Testis (tissue), 5 donors: ENCODE measurements at places on chromosomes 7 and 10. TPM values are rescaled to one million over a fixed set of nuclear protein-coding genes. Genes with fewer than 3 reads are reported as not detected.

DNA sequence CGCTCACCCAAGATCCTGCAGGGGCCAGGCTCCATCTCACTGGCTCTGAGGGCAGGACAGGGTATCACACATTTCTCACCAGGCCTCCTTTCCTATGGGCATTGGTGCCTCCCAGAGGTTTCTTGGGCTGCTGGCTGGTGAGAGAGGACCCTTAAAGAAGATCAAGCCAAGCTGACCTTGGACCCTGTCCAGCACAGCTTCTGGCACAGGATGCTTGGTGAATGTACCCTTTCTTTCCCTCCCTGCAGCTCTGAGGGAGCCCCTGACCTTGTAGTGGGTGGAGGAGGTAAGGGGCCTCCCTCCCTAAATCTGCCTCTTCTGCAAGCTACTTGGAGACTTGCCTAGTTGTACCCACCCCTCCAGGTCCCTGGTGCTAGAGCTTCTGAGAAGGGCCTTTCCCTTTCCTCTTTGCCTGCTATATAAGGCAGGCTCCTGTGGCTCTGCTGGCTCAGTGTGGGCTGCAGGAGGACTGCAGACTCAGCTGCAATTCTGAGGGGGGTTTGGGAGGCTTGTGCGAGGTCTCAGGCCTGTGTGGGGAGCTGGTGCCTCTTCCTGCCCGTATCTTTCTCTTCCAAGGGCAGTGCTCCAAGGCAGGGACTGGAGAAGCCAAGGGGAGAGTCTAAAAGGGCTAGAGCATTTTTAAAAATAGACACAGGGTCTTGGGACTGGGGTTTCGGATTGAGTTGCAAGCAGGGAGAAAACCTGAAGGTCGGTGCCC, 11.7 kb upstream of the TRIM8 start:
- peak; percentile 90 for DNase-seq

DNA sequence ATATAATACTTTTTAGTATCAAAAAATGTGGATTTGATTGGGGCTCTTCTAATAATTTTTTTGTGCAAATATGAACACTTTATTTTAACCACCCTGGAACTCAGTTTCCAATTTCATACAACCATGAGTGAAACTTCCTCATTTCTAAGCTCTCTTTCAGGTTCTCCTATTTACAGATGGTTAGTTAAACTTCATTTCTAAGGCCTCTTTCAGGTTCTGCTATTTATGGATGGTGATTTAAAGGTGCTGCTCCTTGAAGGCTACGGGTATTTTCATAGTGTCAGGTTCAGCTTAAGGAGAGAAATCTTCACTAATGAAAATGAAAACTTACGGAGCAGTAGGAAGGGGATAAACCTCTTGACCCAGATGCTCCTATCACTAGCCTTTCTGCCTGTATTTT, 568.3 kb downstream of the KIF20B start:
- DNase-seq, result no peak

- DNase-seq, result no peak
Observed at GRCh38 chr10:111551001-111551400, 474.2 kb downstream of the ADRA2A start.

- DNase-seq, result no peak
Observed at GRCh38 chr7:106128836-106129235, 16.7 kb upstream of the SYPL1 start.

The NT5C3A gene
- 19.5 TPM for total RNA-seq

The DDIT4 gene
- total RNA-seq, result 69.6 TPM

The TMEM26 gene
- total RNA-seq, result 13.0 TPM

The RET gene
- 9.5 TPM for total RNA-seq

GRCh38 chr7:22723181-22723601, 3.8 kb upstream of the IL6 start:
- peak; percentile 27 for DNase-seq

The CALHM3 gene
- 0.39 TPM for total RNA-seq

GRCh38 chr10:6300106-6300783, 97.5 kb downstream of the PFKFB3 start:
- no peak for DNase-seq

The CALN1 gene
- 4.3 TPM for total RNA-seq
